Stimulated activated CD8-positive, alpha-beta memory T cell treated with anti-CD3 and anti-CD28 coated beads, Interleukin-4, amount 100 ng/mL, for 4 hours (primary cell): ENCODE measurements at places on chromosomes 4 and X.

GRCh38 chrX:128807367-128807766 is 715.9 kb downstream of the SMARCA1 start:
- DNase-seq, result no peak

GRCh38 chr4:146371812-146372211 is 149.9 kb downstream of the SLC10A7 start:
- DNase-seq, result no peak

DNA sequence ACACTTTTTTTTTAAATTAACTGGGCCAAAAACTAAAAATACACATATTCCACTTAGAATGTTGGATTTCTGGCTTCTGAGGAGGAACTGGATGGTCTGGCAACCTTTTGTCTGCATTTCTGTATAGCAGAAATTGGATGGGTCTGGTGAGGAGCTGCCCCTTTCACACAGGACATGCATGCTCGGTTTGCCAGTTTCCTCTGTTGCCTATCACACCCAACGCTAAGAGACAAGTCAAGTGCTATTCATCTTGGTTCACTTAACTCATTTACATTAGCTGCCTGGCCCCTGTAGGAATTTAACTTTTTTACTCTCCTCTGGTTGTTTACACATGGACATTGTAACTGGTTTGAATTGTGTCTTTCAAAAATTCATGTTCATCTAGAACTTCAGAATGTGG is 195.7 kb downstream of the PACRGL start:
- DNase-seq, result no peak

DNA sequence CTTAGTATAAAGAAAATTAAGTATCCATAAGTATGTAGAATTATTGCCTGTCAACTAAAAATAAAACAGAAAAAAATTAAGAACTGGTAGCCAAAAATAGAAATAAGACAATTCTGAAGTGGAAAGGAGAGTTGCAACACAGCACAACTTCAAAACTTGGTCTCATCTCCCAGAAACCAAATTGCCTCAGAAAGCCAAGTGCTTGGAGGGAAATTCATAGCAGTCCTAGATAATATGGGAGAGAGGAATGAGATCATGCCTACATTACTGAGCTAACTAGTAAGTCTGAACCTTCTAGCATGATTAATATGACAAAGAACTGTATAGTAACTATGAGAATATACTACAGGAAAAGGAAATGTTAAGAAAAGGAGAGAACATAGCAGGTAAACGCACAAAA is 256.5 kb downstream of the LDB2 start:
- no peak for DNase-seq

- DNase-seq, result no peak
Observed at GRCh38 chrX:100975212-100975611, 5.7 kb downstream of the ARL13A start.

- no peak for DNase-seq
Observed at GRCh38 chrX:132638313-132638712, 149.5 kb upstream of the MBNL3 start.

- DNase-seq, result no peak
Observed at GRCh38 chrX:114905251-114905650, 112.2 kb downstream of the IL13RA2 start.

DNA sequence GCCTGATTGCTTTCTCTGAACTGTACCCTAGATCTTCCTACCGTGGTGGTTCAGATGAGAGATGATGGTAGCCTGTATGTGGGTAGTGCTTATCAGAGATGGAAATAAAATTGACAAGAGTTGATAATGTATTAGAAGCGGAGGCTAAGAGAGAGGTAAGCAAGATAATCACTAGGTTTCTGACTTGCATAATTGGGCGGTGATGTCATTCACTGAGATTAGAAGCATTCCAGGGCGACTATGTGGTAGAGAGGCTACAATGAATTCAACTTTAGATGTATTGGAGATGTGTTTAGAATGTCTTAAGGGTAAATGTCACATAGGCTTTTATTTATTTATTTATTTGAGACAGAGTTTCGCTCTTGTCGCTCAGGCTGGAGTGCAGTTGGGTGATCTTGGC is 415 bp upstream of the TENM3 start:
- no peak for DNase-seq

- no peak for DNase-seq
Observed at GRCh38 chr4:99630857-99631360, 26.7 kb downstream of the C4orf54 start.

- DNase-seq, result no peak
Observed at GRCh38 chr4:98652996-98653395, 5.4 kb downstream of the TSPAN5 start.

GRCh38 chr4:166903408-166903807 is 330.9 kb downstream of the SPOCK3 start:
- no peak for DNase-seq

- no peak for DNase-seq
Observed at GRCh38 chr4:180190382-180190781, 2052.8 kb upstream of the TENM3 start.

GRCh38 chrX:345020-345925 is 26.7 kb upstream of the GTPBP6 start:
- DNase-seq, result no peak

DNA sequence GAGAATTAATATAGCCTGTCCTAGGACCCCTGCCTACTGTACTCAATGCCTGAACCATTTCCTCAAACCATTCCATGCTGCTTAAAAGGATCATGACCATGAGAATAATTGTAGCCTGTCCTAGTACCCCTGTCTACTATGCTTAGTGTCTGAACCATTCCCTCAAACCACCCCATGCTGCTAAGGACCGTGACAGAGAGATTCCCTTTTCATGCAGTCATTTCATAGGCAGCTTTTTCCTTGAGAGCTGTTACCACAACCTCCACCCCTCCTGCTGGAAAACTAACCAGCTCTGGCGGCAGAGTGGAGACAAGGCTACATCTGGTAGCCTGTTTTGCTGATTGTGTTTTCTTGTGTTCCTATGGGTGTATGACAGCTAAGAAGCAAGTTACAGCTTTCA is 174.9 kb upstream of the SMARCAD1 start:
- DNase-seq, result no peak

GRCh38 chr4:99945718-99946355 is 581 bp downstream of the DNAJB14 start:
- DNase-seq, result no peak

GRCh38 chrX:114390251-114390796 is 193.6 kb upstream of the HTR2C start:
- no peak for DNase-seq

DNA sequence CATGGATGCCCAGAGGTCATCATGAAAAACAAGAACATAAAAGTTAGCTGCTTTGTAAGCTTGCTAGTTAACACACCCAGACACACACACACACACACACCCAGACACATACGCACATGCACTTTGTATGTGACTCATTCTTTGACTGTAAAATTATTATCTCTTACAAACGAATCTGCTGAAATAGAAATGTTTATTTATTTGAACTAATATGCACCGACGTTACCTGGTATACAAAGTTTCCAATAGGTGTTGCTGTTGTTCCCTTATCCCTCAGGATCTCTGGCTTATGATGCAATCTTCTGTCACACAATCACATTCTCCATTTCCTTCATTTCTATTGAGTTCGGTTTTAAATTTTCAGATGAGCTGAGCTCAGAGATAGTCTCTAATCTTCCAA is 209.3 kb downstream of the PTTG2 start:
- DNase-seq, result no peak

DNA sequence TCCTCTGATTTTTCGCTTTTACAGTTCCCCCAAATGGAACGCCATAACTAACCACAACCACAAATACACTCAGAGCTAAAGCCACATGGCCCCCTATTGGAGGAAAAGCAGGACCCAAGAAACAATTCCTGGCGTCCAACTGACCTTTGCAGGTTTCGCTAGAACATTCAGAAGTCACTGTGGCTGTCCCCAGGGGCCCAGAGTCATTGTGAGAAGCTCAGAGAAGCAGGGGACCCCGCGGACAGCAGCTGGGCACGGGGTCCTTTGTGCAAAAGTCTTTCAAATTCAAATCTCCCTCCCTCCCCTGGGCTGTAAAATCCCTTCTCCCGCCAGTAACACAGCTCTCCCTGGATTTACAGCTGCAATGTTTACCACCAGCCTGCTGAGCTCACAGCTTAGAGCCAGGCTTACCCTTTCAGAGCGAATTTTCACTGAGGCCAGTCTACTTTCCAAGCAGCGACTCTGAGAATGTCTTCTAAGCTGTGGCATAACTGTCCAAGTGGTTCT is 214.8 kb downstream of the CRLF2 start:
- DNase-seq, result no peak

DNA sequence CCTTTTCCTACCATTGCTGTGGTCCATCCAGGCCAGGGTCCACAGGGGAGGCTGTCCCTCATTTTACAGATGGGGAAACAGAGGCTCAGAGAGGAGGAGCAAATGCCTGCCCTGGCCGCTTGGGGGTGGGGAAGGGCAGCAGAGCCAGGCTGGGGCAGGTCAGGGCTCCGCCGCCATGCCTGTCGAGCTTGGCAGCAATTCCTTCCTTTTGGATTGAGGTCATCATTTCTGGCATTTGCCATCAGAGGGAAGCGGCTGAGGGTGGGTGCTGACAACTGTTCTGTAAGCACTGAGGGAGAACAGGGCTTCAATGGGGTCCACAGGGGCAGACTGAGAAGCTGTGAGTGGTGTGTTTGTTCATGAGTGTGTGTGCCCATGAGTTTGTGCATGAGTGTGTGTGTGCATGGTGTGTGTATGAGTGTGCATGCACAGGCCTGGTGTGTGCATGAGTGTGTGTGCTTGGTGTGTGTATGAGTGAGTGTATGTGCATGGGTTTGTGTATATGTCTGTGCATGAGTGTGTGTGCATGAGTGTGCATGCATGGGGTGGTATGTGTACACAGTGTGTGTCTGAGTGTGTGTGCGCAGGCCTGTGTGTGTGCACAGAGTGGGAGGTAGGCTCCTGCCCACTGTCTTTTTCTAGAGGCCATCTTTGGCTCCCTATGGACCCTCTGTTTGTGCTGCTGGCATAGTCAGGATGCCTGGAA is 115.2 kb downstream of the SORCS2 start:
- DNase-seq, result no peak
